ENCODE measurements at places on chromosomes 13 and 19.

DNA sequence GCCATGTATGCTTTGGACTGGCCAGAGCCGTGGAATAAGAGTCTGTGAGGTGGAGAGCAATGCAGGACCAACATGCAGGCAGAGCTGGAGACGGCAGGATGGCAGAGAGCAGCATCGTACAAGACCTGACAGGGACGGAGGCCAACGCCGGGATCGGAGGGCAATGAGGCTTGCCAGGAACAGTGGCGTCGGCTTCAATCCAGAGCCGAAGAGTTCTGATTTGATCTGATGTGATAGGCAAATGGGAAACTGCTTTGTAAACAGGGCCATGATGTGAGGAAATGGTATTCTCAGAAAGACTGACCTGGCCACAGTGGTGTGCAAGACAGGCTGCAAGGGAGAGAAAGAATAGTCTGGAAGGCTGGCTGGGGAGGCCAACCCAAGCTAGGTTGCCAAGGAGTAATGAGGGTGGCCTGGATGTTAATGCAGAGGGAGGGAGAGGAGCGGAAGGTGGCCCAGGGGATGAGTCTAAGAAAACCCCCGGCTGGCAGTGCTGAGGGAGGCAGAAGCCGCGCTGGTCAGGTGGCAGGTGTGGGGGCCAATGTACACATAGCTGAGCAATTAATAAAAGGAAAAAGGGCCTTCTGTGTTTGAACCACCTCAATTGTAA is 26.7 kb downstream of the RCBTB2 start:
- DNase-seq: no peak

GRCh38 chr19:1163283-1163933 is 10.7 kb downstream of the SBNO2 start:
- DNase-seq: no peak

GRCh38 chr19:47839411-47839810 is 17.7 kb downstream of the CRX start:
- no peak for DNase-seq

DNA sequence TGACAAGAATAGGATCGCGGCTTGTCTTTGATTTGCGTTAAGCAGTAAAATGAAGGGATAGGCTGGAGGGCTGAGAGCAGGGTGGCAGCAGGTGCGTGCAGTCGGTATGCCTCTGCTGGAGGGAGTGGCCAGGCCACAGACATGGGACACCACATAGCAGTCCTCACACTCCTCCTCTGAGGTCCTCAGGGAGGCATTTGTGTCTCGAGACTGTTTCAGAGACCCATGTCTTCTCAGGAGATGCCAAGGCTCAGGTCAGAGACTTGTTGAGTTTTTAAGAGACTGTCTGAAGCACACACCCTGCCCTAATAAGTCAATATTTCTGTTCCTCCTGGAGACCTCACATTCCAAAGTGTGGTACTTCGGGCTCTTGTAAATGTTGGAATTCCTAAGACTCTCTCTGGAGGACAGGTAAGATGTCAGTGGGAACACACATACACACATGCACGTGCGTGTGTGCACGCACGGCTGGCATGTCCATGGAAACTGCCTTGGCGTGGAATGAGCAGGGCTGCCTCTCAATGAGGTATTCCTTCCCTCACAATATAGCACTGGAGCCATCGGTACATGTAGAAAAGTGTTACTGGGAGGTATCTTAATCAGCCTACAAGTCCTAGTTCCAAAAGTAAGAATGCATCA is 46.4 kb downstream of the COL4A2 start:
- DNase-seq: no peak

GRCh38 chr13:109906976-109907375 is 120.6 kb upstream of the IRS2 start:
- DNase-seq: no peak

DNA sequence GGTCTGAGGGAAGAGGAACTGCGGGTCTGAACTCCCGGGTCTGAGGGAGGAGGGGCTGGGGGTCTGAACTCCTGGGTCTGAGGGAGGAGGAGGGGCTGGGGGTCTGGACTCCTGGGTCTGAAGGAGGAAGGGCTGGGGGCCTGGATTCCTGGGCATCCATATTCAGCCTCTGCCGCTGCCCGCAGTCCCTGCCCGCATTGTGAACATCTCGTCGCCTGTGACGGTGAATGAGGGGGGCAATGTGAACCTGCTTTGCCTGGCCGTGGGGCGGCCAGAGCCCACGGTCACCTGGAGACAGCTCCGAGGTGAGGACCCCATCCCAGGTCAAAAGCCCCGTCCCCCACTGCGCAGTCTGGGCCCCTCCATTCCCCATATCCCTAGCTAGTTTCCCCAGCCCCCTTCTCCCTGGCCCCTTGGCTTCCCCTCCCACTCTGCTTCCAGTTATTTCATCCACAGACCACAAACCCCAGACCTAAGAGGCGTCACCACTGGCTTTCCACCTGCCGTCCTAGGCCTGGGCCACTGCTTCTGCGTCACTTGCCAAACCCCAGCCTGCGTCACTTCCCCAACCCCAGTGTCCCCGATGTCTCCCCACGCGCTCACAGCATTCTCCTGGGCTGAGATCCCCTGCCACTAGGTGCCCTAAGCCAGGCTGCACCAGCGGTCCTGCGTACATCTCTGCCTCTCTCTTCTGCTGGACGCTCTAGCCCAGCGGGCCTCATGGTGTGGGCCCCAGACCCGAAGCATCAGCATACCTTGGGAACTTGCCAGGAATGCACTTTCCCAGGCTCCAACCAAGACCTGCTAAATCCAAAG is 13.9 kb downstream of the IGLON5 start:
- DNase-seq: no peak

- DNase-seq: no peak
These were observed 156.9 kb downstream of the USP12 start for GRCh38 chr13:27014406-27015359.

DNA sequence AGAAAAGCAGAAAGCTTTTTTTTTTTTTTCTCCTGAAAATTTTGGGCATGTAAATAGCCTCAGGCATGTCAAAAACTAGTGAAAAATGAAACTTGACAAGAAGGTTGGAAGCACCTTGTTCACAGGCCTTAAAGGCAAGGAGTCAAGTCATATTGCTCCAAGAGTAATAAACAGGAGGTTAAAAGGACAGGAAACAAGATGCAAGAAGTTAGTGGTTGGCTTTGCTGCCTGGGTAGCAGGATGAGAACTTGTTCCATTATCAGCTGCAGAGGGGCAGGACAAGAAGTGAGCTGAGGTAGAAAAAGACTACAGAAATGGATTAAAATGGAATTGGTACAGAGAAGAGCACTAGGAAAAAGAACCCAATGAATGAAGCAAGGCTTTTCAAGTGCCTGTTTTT is 242.6 kb downstream of the DCT start:
- DNase-seq: no peak
